ENCODE measurements at places on chromosomes 3 and 15.

DNA sequence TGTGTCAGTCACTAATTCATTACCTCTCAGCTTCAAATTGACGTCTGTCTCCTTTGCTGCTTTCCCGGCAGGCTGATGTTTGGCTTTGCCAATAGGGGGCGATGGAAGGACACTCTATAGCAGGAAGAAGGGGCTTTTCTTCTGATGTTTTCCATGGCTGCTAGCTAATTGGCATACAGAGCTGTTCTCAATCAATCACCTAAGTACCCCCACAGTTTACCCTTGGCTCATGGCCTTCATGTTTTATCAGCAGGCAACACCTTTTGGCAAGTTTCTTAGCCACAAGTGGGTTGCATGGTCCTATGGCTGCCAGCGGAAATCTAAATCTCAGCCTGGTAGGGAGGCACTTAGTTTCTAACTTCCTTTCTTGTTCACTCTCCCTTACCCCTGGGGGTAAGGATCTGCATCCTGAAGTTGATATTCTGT, 45.0 kb downstream of the ESYT3 start:
- DNase-seq = no peak

DNA sequence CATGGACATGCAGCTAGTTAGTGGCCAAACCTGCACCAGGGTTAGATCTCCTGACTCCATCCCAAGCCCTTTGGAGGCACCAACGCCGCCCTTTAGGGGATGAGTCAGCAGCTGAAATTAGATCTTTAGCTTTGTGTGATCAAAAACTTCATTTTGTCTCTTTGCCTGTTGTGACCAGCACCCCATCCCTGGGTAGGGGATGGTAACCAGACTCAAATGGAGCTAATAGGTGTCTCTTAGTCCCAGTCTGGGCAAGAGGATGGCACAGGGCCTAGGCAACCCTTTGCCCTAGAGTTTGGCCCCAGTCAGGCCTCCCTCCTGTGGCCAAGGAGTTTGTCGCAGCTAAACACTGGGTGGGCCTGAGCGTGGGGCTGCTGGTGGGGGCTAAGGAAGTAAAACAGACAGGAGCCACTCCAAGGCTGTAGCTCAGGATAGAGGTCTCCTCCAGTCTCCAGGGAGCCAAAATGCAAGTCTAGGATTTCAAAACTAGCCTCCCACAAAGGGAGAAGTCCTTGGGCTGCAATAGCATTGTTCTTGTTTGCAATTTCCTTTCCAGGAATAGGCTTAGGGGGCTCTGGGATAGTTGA, 105.1 kb downstream of the CPN2 start:
- DNase-seq = no peak

DNA sequence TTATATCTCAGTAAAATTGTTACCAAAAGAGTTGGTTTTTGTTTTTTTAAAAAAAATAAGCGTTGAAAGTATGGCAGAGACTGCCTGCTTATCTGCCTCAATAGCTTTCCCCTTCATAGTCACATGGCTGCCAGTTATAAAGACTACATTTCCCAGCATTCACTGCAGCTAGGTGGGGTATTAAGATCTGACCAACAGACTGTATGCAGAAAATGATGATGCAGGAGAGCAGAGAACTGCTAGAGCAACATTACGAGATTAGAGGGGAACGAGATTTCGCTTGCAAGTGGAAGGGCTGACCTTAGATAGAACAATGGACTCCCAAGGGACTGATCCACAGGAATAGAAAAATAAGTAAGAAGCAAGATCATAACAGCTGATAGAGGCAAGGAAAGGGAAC, 14.3 kb downstream of the RHOA start:
- no peak for DNase-seq

DNA sequence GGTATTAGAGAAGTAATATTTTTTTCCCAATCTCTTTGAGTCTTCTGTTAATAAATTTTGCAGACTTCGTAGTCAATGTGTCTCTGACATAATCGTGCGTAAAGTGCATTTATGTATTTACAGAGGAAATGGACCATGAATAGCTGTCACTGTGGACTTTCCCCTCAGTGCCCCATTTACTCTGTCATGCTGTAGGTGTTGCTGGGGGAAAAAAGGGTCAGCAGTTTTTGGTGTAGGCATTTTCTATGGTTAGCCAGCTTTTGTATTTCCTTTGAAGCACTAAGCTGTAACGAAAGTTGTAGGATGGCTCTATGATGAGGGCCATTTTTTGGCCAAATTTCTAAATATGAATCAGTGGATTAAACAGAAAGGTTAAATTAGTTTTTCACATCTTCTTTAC, 598.4 kb downstream of the FGF12 start:
- DNase-seq = no peak

DNA sequence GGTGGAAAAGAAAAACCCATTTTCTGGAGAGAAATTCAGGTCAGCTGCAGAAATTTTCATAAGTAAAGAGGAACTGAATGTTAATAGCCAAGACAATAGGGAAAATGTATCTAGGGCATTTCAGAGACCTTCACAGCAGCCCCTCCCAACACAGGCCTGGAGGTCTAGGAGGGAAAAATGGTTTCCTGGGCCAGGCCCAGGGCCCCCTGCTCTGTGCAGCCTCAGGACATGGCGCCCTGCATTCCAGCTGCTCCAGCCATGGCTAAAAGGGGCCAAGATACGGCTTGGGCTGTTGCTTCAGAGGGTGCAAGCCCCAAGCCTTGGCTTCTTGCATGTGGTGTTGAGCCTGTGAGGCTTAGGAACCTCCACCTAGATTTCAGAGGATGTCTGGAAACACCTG, 92.2 kb downstream of the C3orf70 start:
- DNase-seq = no peak
